ENCODE measurements at places on chromosomes 6 and 20.

GRCh38 chr6:15357782-15358181 is 111.9 kb downstream of the JARID2 start:
- no peaks in the 10 kb centered on the region for H3K27me3 ChIP-seq
- H3K4me1 ChIP-seq = peaks cover 55% of the 10 kb centered on the region
- H3K27ac ChIP-seq = peak overlapping the region; percentile 29
- H3K4me3 ChIP-seq = no peak overlapping the region

DNA sequence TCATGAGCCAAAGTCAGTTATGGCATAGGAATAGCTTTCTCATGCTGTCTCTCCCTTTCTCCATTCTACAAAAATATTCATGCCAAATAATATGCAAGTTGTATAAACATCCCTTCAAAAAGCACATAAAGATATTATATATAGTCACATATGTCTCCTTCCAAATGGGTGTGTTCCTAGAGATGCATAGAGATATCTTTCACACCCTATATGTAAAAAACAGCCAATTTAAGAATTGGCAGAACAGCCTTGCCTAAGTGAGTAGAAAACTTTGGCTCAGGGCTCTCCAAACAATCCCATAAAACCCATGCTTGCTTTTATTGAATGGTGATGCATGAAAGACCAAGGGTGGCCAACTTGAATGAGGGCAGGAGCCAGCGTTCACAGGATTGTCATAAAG is 274.7 kb upstream of the SUPT3H start:
- H3K4me3 ChIP-seq = no peak overlapping the region
- peaks cover 2% of the 10 kb centered on the region for H3K27me3 ChIP-seq
- no peak for DNase-seq
- no peak overlapping the region for H3K27ac ChIP-seq
- peaks cover 13% of the 10 kb centered on the region for H3K4me1 ChIP-seq

DNA sequence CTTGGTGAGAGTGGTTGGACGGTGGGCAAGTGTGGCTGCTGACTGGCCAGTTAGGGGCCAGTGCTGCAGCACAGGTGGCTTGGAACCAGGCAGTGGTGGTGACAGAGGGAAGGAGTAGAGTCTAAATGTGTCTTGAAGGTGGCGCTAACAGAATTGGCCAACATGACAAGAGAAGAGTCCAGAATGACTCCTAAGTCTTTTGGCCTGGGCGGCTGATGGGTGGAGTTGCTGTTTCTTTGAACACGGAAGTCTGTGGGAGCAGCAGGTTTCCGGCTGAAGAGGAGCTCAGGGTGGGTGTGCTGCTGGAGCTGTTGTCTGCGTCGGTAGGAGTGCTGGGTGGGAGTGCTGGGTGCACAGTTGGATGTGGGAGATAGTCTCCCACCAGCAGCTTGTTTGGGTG is 10.1 kb downstream of the LSM14B start:
- H3K27ac ChIP-seq = no peak overlapping the region
- no peaks in the 10 kb centered on the region for H3K27me3 ChIP-seq
- H3K36me3 ChIP-seq = peaks cover 53% of the 10 kb centered on the region
- peaks cover 22% of the 10 kb centered on the region for H3K4me1 ChIP-seq
- H3K4me3 ChIP-seq = no peak overlapping the region
- no peak for DNase-seq

DNA sequence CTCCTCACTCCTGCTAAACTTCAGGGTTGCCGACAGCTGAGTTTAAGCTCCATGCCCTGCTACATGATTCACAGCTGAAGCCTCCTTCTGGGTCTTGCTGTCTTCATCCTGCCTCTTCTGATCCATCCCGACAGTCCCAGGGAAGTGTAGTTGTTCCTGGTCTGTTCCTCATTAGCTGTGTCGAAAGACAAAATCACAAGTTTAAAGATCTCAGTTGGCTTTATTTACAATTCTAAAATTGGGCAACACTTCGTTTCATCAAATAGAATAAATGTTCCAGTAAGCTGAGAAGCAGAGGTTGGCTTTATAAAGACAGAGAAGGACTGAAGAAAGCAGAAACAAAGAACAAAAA is 4.1 kb upstream of the SLC2A10 start:
- no peak for DNase-seq
- H3K36me3 ChIP-seq = no peaks in the 10 kb centered on the region
- peaks cover 41% of the 10 kb centered on the region for H3K27me3 ChIP-seq
- H3K27ac ChIP-seq = no peak overlapping the region

DNA sequence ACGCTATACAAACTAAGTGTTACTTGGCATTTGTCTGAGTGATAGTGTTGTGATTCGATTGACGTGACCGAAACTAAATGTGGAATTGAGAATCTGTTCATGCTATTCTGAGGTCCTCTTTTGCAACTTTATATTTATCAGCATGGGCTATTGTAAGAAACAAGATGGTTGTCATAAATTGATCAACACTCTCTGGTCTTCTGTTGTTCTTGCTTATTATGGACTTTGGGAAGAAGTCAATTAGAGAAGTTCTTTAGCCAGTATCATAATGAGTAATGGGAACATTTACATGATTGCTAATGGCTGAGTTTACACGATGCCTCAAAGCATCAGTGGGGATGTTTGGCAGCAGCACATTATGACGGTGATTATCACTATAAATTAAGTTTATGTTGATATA is 195.0 kb downstream of the CD83 start:
- H3K36me3 ChIP-seq = no peaks in the 10 kb centered on the region
- H3K4me1 ChIP-seq = peaks cover 15% of the 10 kb centered on the region
- H3K27me3 ChIP-seq = no peaks in the 10 kb centered on the region
- DNase-seq = no peak
- no peak overlapping the region for H3K27ac ChIP-seq
- H3K4me3 ChIP-seq = no peak overlapping the region

- no peak overlapping the region for H3K4me3 ChIP-seq
- no peak overlapping the region for H3K27ac ChIP-seq
- H3K36me3 ChIP-seq = peaks cover 2% of the 10 kb centered on the region
- H3K27me3 ChIP-seq = no peaks in the 10 kb centered on the region
Observed at GRCh38 chr20:22533823-22534751, 50.3 kb downstream of the FOXA2 start.

DNA sequence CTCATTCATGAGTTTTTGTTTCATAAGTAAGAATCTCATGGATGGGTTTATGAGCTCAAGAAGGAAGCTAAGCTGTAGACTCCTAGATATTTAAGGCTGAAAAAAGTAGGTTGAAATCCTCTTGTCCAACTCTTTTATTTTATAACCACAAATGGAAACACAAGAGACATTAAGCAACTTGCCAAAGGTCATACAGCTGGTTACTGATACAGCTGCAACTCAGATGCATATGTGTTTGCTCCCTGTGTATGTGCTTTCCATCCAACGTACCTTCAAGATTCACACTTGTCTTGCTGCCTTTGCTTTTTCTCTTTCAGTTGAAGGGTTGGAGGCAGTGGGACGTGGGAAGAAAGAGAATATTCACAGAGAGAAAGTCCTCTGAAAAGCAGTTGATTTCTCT is 153.5 kb upstream of the STMND1 start:
- H3K4me3 ChIP-seq = no peak overlapping the region
- H3K36me3 ChIP-seq = peaks cover 4% of the 10 kb centered on the region
- DNase-seq = no peak
- peak overlapping the region; percentile 67 for H3K27ac ChIP-seq
- peaks cover 43% of the 10 kb centered on the region for H3K27me3 ChIP-seq
- H3K4me1 ChIP-seq = peaks cover 52% of the 10 kb centered on the region

- no peaks in the 10 kb centered on the region for H3K27me3 ChIP-seq
- peaks cover 5% of the 10 kb centered on the region for H3K4me1 ChIP-seq
- H3K4me3 ChIP-seq = no peak overlapping the region
- no peak for DNase-seq
Observed at GRCh38 chr6:151005896-151006632, 140.6 kb downstream of the MTHFD1L start.

GRCh38 chr6:25042036-25042521 is 106.3 kb upstream of the RIPOR2 start:
- H3K4me1 ChIP-seq = peaks cover 60% of the 10 kb centered on the region
- peak overlapping the region; percentile 94 for H3K27ac ChIP-seq
- DNase-seq = peak; percentile 43
- peak overlapping the region; percentile 86 for H3K4me3 ChIP-seq
- H3K27me3 ChIP-seq = no peaks in the 10 kb centered on the region

GRCh38 chr6:44388135-44388487 is 605 bp downstream of the CDC5L start:
- peaks cover 43% of the 10 kb centered on the region for H3K4me1 ChIP-seq

GRCh38 chr6:83307849-83308248 is 114.7 kb downstream of the RWDD2A start:
- no peaks in the 10 kb centered on the region for H3K4me1 ChIP-seq
- peaks cover 11% of the 10 kb centered on the region for H3K27me3 ChIP-seq
- H3K4me3 ChIP-seq = no peak overlapping the region
- H3K27ac ChIP-seq = no peak overlapping the region

DNA sequence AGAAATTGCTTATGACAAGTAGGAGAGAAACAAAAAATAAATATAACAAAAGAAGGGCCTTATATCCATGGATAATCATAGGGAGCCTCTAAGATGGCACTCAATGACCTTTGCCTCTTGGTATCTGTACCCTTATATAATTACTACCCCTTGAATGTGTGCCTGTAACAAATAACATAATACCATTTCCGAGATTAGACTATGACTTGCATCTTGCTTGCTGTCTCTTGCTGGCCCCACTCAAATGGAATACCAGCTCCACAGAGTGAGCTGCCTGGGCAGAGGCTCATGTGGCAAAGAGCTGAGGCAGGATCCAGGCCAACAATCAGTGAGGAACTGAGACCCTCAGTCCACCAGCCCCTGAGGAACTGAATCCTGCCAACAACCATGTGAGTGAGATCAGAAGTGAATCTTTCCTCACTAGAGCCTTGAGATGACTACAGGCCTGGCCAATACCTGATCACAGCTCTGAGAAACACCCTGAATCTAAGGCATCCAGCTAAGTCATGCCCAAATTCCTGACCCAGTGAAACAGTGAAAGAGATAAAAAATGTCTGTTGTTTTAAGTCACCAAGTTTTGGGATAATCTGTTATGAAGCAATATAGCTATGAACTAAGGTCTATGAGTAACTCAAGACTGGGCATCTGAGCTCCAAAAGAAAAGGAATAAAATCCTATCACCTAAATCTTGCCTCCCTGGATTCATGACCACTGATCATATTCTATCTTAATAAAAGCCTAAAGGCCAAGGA is 5.5 kb downstream of the KATNA1 start:
- H3K36me3 ChIP-seq = peaks cover 10% of the 10 kb centered on the region
- peaks cover 22% of the 10 kb centered on the region for H3K4me1 ChIP-seq
- DNase-seq = no peak
- no peak overlapping the region for H3K4me3 ChIP-seq
- H3K27me3 ChIP-seq = no peaks in the 10 kb centered on the region
- H3K27ac ChIP-seq = no peak overlapping the region

DNA sequence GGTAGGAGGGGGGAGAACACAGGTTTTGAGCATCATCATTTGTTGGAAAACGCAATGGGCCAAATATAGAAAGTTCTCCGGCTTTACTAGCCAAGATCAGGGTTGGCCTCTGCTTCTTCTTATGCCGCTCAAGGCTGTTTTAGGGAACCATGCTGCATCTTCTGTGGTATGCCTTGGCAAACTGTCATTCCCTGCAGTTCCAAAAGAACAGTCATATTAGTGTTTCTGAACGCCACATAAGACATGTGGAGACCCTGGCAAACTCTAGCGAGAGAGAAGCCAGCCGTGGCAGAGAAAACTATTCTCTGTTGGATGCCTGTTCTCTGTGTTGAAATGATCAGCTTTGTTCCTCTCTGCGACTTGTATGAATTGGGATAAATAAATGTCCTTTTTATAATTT is 10.8 kb downstream of the ACTR5 start:
- H3K27ac ChIP-seq = no peak overlapping the region
- H3K4me3 ChIP-seq = no peak overlapping the region
- H3K27me3 ChIP-seq = no peaks in the 10 kb centered on the region
- peaks cover 42% of the 10 kb centered on the region for H3K36me3 ChIP-seq
- H3K4me1 ChIP-seq = peaks cover 21% of the 10 kb centered on the region

- no peak overlapping the region for H3K27ac ChIP-seq
- peaks cover 15% of the 10 kb centered on the region for H3K27me3 ChIP-seq
- H3K36me3 ChIP-seq = no peaks in the 10 kb centered on the region
- no peak for DNase-seq
Observed at GRCh38 chr20:21053002-21053762, 53.0 kb downstream of the LINC00237 start.

- H3K27ac ChIP-seq = peak overlapping the region; percentile 1
- peaks cover 19% of the 10 kb centered on the region for H3K4me1 ChIP-seq
- peaks cover 5% of the 10 kb centered on the region for H3K36me3 ChIP-seq
- DNase-seq = no peak
- H3K4me3 ChIP-seq = peak overlapping the region; percentile 80
- no peaks in the 10 kb centered on the region for H3K27me3 ChIP-seq
Observed at GRCh38 chr20:25389401-25389857, 1.2 kb downstream of the ABHD12 start.

DNA sequence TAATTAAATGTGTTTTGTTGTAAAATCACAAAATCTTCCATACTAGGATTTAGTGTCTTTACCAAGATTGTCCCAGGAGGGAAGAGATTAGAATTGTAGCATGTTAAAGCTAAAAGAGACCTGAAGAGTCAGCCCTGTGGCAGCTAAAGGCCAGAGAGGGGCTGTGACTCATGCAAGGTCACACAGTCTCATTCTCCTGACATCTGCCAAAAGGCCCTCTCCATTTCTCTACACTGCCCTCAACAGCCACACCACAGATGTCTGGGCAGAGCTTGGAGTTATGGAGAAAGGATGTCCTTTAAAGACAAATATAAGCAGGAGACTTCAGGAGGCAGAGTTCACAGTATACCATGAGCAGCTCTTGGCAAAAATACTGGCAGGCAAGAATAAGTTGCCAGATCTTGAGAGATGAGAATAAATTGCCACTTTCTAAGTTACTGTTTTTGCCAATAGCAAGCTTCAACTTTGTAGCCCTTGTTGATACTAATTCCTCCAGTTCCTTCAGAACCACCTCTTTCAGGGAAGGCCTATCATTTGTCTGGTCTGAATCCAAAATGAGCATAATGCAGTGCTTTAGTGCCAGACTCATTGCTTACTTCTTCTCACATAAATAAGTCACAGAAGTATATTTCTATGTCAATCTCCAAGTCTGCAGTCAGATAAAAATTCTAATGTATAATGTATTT is 41.7 kb downstream of the AKIRIN2 start:
- DNase-seq = no peak
- peaks cover 28% of the 10 kb centered on the region for H3K36me3 ChIP-seq
- no peaks in the 10 kb centered on the region for H3K27me3 ChIP-seq
- H3K4me1 ChIP-seq = peaks cover 10% of the 10 kb centered on the region
- no peak overlapping the region for H3K27ac ChIP-seq

DNA sequence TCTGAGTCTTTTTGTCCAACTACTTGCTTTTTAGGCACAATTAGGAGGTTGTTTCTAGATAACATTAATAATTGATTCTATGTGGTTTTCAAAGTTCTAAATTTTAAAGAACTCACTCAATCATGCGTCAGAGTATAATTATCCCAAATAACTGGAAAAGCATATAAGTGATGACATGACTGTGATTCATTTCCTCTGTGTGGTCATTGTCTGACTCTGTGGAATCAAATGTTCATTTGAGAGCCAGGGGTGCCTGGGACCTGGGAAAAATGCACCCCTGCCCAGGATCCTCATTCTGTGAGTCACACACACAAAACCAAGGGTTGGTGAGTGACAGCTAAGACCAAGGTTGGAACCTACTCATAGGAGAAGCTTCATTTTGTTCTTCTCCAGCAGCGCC is 127.1 kb upstream of the MLIP start:
- no peak overlapping the region for H3K4me3 ChIP-seq
- peaks cover 6% of the 10 kb centered on the region for H3K27me3 ChIP-seq
- no peaks in the 10 kb centered on the region for H3K36me3 ChIP-seq

GRCh38 chr6:166476634-166477215 is 94.0 kb upstream of the MPC1 start:
- H3K27ac ChIP-seq = no peak overlapping the region
- no peaks in the 10 kb centered on the region for H3K27me3 ChIP-seq
- H3K4me3 ChIP-seq = no peak overlapping the region
- H3K36me3 ChIP-seq = no peaks in the 10 kb centered on the region
- H3K4me1 ChIP-seq = no peaks in the 10 kb centered on the region
- no peak for DNase-seq
